Aortic smooth muscle cell (primary cell): ENCODE measurements at places on chromosomes 1 and 21. TPM values are rescaled to one million over a fixed set of nuclear protein-coding genes. Genes with fewer than 3 reads are reported as not detected.

RNF19B gene
- 8.7 and 9.3 TPM in 2 replicates for total RNA-seq

MANEAL gene
- 0.99 and 2.2 TPM in 2 replicates for total RNA-seq

FMO3 gene
- 0.37 and 0.79 TPM in 2 replicates for total RNA-seq

CLDN17 gene
- total RNA-seq: not detected in 2 replicates

CCDC185 gene
- not detected in 2 replicates for total RNA-seq

DENND2C gene
- total RNA-seq: 2.4 and 2.6 TPM in 2 replicates

PRELP gene
- total RNA-seq: 1.1 and 2.7 TPM in 2 replicates

F13B gene
- total RNA-seq: not detected in 2 replicates

WDR64 gene
- total RNA-seq: not detected in 2 replicates

AKNAD1 gene
- 0.56 TPM in 1 of 2 replicates, not detected in the other for total RNA-seq

SLC25A33 gene
- total RNA-seq: 3.8 and 4.2 TPM in 2 replicates
